ENCODE measurements at places on chromosomes 12 and 14.

DNA sequence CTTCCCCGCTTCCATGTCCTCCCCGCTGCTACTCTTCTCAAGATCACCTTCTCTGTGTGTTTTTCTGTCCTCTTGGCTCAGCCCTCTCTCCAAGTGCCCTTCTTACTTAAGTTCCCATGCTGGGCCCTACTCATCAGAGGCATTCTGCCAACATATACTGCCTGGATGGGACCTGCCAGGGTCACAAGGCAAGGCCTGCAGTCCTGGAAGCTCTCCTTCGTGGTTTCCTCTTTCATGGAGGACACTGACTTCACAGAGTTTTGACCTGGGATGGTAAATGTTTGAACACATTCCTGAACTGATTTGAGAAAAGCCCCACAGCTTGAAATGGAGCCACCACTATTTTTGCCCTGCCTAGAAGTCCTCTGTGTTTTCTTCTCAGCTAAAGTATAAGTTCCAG, 140.9 kb downstream of the TMEM30B start:
- no peak for DNase-seq

DNA sequence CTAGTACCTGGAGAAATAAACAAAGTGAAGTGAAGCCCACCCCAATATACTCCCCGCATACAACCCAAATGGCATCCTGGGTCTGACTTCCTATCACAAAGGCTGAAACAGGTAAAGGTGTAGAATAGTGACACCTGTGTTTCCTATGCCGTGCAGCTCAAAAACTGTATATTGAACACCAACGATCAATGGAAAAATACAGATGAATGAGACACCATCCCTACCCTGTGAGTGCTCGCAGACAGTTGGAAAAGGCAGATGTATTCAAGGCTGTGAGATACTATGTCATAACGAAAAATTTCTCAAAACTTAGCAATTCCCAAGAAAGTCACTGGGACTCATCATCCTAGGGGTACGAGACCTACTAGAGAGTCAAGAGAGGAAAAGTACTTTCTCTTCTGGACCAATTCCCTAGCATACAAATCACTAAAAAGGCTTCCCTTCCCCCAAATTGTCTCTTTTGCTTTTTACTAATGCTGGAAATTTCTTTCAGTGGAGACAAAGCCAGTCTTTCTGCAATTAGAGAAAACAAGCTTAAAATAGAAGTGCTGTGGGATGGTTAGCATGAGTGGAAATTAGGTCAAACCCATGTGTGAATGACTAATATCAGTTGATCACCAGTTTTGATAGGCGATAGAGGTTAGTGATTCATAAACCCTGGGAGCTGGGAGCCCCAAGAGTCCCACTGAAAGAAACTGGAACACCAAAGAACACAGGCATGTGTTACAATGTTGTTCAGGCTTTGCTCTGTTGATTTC, 249.7 kb downstream of the SPTSSA start:
- DNase-seq, result no peak

DNA sequence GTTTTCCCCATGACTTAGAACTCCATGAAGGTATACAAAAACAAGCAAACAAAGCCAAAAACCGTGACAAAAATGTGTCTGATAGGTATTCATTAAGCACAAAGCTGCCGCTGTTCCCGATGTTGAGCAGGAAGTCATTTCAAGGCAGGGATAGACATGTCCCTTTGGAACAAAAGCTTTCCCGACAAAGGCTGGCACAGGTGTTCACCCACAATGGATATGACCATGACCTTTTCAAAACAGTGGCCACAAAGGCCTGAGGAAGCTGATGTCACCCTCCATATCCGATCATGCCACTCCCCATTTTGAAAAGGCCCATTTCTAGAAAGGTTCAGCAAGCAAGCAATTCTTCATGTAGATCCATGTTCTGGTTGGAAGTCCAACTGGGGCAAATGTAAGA, 279.1 kb downstream of the BTG1 start:
- no peak for DNase-seq

GRCh38 chr12:67545298-67545697, 103.2 kb upstream of the DYRK2 start:
- DNase-seq, result no peak

GRCh38 chr14:63435838-63436237, 107.3 kb downstream of the PPP2R5E start:
- DNase-seq, result no peak

- DNase-seq, result no peak
These were observed 53.9 kb upstream of the DCD start for GRCh38 chr12:54701940-54702592.

- DNase-seq, result no peak
These were observed 76.1 kb downstream of the CNTN1 start for GRCh38 chr12:40768125-40768864.

- peak; percentile 11 for DNase-seq
These were observed 2.7 kb downstream of the PCNX4 start for GRCh38 chr14:60094306-60094897.

DNA sequence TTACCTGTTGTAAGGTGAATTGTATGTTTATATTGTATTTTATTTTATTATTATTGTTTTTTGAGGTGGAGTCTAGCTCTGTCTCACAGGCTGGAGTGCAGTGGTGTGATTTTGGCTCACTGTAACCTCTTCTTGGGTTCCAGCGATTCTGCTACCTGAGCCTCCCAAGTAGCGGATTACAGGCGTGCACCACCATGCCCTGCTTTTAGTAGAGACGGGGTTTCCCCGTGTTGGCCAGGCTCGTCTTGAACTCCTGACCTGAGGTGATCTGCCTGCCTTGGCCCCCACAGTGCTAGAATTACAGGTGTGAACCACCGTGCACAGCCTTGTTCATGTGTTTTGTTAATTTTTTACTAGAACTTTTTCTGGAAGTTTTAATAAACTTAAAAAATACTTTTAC, 3.8 kb downstream of the ATF7IP start:
- DNase-seq, result no peak

GRCh38 chr12:30878024-30878423, 48.5 kb upstream of the TSPAN11 start:
- no peak for DNase-seq

DNA sequence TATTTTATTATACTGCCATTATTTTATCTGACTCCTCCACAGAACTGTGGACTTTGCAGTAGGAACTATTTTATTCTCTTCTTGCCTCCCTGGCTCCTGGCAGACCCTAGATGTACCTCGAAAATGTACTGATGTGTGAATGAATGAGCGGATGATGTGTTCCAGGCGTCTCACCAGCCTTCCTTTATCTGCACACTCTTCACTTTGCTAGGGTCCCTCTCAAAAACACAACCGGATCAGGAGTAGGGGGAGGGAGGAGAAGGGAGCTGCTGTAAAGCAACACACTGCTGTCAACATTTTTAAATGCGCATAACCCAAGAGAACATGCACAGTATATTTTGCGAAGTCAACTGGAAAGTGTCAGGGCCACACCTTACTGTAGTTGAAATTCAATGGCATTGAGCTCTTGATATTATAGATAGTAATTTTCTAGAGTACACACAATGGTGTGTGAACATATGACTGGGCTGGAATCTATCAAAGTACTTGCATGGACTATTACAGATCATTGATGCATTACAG, 36.3 kb downstream of the SRGAP1 start:
- DNase-seq, result no peak

GRCh38 chr14:60278350-60278749, 29.3 kb downstream of the PPM1A start:
- DNase-seq, result no peak

GRCh38 chr12:974271-974862, 16.7 kb upstream of the ERC1 start:
- DNase-seq, result no peak

GRCh38 chr12:100127766-100128511, 14.7 kb downstream of the BLTP3B start:
- DNase-seq, result no peak

All from endothelial cell (in vitro differentiated cells).